ENCODE measurements at places on chromosomes 13 and 19.
A peak's percentile ranks its signal among the peaks of the same experiment; 100 is the strongest.

DNA sequence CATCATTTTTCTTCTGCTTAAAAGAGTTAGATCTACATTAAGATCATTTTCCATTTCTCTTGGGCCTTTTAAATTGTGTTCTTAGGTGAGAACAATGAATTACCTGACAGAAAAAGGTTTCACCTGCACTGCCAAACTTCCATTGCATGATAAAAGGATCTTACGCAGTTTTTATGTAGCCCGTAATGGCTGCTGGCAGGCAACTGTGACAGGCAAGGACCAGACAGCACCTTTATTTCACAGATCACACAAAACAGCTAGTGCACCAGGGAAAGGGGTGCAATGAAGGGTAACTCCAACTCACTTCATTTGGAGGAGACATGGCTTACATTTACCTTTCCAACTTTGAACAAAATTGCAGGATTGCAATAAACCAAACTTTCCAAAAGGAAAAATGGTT is 159.8 kb downstream of the SLITRK1 start:
- DNase-seq, result no peak

DNA sequence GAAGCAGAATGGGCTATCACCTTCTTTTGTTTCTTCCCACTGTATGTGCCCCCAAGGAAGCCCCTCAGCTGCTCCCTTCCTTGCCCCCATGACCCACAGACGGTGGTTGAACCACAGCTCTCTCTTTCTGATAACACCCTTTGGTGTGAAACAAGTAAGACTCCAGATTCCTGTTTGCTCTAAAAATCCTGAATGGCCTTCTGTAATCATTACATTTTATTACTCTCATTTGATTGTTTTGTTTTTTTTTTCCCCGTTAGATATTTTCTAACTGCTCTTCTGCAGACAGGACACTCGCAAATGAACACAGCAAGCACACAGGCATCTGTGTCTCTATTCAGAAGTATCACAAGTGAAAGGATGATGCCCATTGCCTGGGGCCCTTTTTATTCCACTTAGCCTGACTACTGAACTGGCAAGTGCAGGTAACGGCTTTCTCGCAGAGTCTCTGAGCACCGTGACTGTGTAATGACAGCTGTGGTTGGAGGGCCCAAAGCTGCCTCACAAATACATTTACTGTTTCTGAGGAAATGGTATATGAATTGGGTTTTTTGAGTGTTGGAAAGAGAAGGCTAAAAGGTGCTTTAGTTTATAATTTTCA is 59.3 kb downstream of the OXGR1 start:
- DNase-seq, result no peak

- peak; percentile 64 for DNase-seq
Observed at GRCh38 chr19:39098365-39099269, 14.4 kb downstream of the ACP7 start.

DNA sequence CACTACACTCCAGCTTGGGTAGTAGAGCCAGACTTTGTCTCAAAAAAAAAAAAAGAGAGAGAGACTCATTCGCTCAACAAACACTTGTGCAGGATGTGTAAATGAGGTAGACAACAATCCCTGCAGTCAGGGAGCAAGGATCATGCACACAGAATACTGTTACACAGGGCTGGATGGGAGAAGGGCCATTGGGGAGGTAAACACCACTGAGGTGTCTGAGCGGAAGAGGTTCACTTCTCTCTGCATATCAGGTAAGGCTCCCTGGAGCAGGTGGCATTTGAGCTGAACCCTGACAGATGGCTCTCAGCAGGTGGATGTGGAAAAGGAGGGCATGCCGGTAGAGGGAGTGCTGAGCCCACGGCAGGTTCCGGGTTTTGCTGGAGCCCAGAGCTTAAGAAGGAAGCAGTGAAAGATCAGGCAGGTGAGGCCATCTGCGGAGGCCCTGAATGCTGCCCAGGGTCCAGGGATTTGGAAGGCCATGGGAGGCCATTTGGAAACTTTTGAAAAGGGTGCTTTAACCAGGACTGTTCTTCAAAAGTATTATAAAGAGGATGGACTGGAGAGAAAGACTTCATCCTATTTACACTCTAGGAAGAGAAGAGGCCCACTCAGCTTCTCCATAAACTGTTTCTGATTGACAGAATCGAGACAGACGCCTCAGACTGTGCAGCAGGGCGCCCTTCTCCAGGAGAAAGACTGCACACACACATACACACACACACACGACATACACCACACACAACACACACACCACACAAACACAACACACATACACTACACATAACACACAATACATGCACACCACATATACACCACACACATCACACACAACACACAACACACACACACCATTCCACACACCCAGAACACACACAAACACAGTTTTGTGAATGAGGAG is 199.4 kb downstream of the USP12 start:
- no peak for DNase-seq

DNA sequence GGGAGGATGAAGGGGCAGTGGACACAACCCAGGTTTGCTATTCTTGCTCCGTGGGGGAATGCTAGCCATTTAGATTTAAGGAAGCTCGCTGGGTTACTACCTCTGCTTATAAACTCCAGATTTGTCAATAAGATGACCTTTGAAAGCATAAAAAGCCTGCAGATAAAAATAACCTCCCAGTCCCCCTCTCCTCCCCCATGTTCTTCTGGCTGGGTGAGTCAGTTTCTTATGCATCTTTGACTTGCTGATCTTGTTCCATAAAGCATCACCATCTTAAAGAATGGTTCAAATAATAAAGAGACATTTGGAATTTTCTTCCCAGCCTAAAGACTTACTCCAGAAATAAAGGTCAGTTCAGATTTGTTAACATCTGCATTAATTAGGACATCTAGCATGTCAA is 118.3 kb upstream of the RNF113B start:
- no peak for DNase-seq

- DNase-seq, result no peak
Observed at GRCh38 chr13:106603546-106603945, 35.6 kb upstream of the ARGLU1 start.

GRCh38 chr13:92967923-92968322 is 258.7 kb upstream of the GPC6 start:
- no peak for DNase-seq

- no peak for DNase-seq
Observed at GRCh38 chr13:50588491-50589130, 254.9 kb downstream of the DLEU7 start.

DNA sequence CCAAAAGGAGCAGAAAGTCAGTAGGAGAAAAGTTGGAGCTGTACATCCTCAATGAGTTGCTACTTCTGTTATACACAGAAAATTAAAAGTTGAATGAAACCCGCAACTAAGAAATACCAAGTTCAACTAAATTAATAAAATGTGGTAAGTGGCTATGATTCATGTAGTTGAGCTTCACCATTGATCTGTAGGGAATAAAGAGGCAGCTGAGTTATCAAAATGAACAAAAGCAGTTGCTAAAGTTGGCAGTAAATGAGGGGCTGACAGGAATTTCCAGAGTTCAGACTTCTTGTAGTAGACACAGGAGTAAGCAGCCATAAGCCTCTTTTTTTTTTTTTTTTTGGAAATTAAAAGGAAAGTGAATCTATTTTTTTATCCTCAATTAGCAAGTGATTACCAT is 234.6 kb downstream of the POSTN start:
- no peak for DNase-seq

DNA sequence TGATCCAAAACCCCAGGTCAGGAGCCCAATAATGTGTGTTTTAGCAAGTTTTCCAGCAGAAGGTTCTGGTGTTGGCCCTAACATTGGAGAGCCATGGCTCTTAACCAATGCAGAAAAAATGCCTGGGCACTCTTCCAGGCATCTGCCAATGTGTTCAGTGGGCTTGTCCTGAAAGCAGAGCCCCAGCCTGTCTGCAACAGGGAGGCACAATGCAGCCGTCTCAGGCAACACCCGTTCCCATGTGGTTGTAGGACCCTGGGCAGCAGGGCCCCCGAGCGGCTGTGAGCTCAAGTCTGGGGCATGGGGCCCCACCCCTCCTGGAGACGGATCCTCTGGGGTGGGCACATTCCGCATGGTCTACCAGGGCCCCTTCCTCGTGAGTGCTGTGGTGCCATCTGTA is 58.1 kb upstream of the SIAH3 start:
- DNase-seq, result no peak

GRCh38 chr13:102440259-102440936 is 38.5 kb upstream of the FGF14 start:
- no peak for DNase-seq

GRCh38 chr13:113897161-113897560 is 33.3 kb upstream of the GAS6 start:
- DNase-seq, result no peak

DNA sequence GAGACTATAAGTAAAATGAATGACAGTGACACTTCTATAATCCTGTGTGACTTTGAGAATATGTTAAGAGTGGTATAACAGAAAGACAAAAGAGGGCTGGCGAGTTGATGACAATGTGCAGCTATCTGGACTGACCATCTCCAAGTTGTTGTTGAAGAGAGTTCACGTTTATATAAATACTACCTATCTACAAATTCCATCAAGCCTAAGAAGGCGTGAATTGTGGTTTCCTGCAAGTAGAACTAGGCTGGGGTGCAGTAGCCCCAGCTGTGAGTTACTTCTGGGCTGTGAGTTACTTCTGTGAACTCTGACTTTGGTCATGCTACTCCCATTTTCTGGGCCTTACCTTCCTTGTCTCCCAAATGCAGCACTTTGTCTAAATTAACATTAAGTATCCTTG is 561.0 kb downstream of the TBC1D4 start:
- no peak for DNase-seq

GRCh38 chr13:30845297-30846214 is 60.5 kb upstream of the MEDAG start:
- DNase-seq, result no peak

GRCh38 chr19:41324231-41324702 is 14.3 kb downstream of the CCDC97 start:
- no peak for DNase-seq

GRCh38 chr13:64327505-64328194 is 2902.5 kb downstream of the PCDH9 start:
- no peak for DNase-seq

- peak; percentile 58 for DNase-seq
Observed at GRCh38 chr13:31891472-31891871, 140.1 kb upstream of the FRY start.

DNA sequence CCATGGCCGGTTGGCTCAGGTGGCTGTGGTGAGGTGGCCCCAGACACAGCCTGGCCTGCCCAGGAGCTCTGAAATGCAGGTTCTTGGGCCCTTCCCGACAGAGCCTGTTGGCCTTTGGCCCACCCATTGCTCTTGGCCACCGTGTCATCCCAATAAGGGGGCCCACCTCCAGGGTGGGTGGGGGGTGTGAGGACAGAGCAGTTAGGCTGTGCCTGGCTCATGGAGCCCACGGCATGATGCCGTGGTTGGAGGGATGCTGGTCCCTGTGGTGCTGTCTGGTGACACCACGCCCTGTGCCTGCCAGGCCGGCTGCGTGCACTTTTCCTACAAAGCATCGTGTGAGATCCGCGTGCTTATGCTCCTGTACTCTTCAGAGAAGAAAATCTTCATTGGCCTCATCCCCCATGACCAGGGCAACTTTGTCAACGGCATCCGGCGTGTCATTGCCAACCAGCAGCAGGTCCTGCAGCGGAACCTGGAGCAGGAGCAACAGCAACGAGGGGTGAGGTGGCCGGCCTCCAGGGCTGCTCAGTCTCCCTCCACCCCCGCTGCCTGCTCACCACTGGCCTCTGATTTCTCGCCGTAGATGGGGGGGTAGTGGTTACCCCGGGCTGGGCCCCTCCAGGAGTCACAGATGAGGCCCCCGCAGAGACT is 7.6 kb downstream of the PNKP start:
- no peak for DNase-seq

GRCh38 chr13:64438084-64438483 is 2792.1 kb downstream of the PCDH9 start:
- no peak for DNase-seq

DNA sequence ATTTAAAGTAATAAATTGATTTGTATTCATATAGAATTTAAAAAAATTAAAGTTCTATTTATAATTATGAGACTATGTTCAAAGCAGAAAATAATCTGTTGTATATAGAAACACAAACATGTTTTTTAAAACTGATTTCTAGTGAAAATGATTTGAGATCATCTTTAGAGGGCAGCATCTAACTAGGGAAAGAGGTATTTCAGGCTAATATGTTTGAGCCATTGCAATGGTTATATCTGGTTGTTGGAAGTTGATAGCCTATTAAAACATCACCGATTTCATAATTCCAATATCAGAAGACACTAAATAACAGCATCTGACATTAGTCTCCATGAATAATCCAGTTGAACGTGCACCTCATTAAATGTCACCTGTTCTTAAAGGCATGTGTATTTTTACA is 79.8 kb upstream of the SLITRK6 start:
- no peak for DNase-seq

- DNase-seq, result no peak
Observed at GRCh38 chr13:49838989-49839388, 46.5 kb upstream of the KPNA3 start.

- no peak for DNase-seq
Observed at GRCh38 chr13:50668691-50669271, 174.7 kb downstream of the DLEU7 start.

GRCh38 chr19:10402441-10403038 is 802 bp downstream of the CDC37 start:
- peak; percentile 58 for DNase-seq

- DNase-seq, result no peak
Observed at GRCh38 chr13:76816394-76816793, 69.8 kb downstream of the KCTD12 start.

DNA sequence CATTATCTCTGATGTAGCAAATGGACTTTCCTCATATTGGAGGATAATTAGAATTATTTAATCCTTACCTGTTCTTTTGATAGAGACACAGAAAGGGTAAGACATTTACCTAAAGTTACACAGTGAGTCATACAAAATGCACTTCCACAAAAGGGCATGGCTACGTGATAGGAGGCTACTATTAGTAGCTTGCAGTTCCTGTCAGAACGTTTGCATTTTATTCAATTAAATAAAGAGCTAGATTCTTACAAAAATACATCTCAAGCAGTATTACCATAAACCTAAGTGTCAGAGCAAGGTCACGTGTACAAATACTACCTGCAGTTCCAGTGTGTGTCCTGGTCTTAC is 120.6 kb downstream of the ESD start:
- no peak for DNase-seq

GRCh38 chr19:52786078-52786463 is 520 bp downstream of the ZNF600 start:
- DNase-seq, result no peak

- no peak for DNase-seq
Observed at GRCh38 chr13:45104261-45104660, 16.0 kb upstream of the GTF2F2 start.

DNA sequence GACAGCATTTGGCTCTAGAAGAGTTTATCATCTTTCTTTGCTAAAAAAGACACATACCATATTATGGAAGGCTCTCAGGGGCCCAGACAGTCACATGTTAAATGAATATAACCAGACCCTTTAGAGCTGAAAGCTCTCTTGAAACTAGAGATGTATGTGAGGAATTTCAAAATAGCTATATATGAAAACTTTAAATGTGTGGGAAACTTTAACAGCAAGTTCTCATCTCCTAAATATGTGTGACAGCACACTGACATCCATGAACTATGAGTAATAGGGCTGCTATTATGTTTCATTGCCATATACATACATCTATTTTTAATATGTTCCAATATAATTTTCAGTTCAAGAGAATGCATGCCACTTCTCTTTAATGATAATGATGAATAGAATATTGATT is 509.5 kb downstream of the GPC6 start:
- DNase-seq, result no peak

GRCh38 chr13:31199527-31199848 is 287 bp upstream of the B3GLCT start:
- DNase-seq, result no peak

- DNase-seq, result no peak
Observed at GRCh38 chr19:41904118-41904870, 21.3 kb downstream of the ARHGEF1 start.

GRCh38 chr19:9658769-9659168 is 16.1 kb downstream of the ZNF562 start:
- no peak for DNase-seq
